ENCODE measurements at places on chromosomes 5 and 9.

DNA sequence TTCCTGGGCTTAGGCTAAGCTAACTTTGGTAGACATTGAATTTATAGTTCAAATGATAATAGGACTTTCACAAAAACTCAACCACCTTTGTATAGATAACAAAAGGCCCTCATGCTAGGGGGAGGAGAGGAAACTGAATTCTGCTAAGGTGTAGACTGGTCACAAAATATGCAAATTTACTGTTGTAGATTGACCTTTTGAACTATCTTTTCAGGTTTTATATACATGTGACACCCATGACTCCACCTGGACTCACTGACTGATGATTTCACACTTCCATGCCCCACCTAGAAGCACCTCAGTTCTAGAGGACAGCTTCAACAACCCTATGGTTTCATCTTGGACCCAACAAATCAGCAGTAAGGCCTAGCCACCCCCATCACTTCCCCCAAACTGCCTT, 165.7 kb downstream of the CEMIP2 start:
- DNase-seq = no peak

GRCh38 chr9:106220415-106220814, 526.1 kb downstream of the TMEM38B start:
- DNase-seq = no peak

- DNase-seq = no peak
Observed at GRCh38 chr5:105730982-105731381, 1939.8 kb downstream of the EFNA5 start.

DNA sequence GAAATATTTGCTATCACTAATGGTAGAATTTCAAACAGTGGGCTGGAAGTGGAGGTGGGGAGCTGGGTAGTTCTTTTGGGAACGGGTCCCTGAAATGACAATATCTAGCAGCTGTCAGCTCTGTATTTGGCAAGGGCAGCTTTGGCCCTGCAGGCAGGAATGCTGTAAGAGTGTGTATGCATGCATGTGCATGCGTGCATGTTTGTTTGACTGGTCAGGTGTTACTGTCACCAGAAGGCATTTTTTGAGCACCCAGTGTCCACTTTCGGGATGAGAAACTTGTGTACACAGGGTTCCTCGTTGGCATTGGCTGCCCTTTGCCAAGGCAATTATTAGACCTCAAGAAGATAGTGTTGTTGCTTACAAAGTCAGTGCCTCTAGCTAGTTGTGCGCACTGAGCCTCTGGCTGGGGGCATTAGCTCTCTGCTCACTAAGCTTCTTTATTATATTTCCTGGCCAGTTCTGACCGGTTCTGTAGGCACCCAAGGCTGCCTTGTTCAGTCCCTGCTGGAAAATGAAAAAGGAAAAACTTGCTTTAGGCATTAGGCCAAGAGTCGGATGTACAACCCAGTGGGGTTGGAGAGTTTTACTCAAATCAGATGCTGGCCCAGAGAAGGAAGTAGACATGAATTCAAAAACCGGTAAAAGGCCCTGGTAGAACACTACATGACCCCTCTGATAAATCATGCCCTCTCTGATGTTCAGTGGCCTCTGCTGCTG, 2.0 kb downstream of the CYFIP2 start:
- DNase-seq = no peak

- peak; percentile 45 for DNase-seq
Observed at GRCh38 chr5:56003179-56003578, 8.4 kb upstream of the IL6ST start.

GRCh38 chr9:28059192-28059591, 485.9 kb upstream of the C9orf72 start:
- no peak for DNase-seq
